ENCODE measurements at places on chromosomes 11 and 22.

GRCh38 chr11:46235777-46236688 is 41.4 kb upstream of the CREB3L1 start:
- no peak for DNase-seq

DNA sequence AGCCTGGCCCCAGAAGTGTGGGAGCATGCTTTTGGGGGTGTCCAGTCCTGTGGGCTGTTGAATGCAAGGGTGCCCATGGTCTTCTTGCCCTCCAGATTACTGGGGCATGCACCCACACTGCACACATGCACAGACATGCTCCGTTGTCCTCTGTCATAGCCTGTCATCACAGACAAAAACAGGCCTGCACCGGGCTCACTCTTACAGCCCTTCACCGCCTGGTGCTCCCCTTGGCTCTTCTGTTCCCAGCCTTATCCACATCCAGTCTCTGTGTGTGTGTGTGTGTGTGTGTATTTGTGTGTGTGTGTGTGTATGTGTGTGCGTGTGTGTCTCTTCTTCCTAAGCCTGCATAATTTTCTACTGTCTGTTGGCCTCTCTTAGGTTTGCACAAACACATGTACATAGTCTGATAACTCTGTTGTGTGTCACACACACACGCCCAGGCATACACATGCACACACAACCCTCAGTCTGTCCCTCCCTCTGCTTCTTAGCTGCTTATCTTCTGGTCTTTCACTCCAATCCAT is 23.4 kb upstream of the NECTIN1 start:
- no peak for DNase-seq

DNA sequence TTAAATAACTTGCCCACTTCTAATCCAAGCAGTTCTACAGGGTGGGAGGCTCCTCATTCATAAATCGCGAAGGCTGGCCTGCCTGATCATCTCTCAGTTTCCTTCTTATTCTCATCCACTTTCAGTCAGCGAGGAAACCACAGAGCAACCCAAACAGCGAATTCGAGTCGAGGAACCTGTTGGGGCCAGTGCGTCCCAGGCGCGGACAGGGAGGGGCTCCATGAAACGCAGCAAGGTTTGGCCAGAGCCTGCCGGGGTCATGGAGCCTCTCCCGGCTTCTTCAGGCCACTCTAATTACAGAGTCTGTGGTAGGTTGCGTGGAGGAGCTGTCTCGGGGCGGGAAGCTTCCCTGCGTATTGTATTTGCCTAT is 741 bp upstream of the NAV2 start:
- DNase-seq, result no peak

- DNase-seq, result no peak
Observed at GRCh38 chr11:116533186-116533825, 239.5 kb downstream of the BUD13 start.

DNA sequence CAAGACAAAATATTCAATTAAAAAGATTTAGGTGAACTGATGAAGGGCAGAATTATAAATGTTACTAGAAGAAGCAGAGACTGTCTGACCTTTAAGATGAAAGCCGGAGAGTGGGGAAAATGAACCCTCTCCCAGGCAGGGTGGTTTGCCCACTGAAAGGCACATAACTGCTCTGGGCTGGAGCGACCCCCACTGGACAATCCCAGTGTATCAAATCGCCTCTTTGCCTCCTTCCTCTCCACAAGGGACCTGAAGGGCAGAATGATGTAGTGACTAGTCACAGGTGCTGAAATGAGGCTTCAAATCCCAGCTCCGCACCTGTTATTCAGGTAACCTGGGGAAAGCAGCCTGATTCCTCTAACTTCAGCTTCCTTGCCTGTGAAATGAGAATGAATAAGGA is 69.0 kb downstream of the EFCAB6 start:
- no peak for DNase-seq

- DNase-seq, result no peak
Observed at GRCh38 chr22:25908212-25908611, 166.2 kb downstream of the MYO18B start.

- DNase-seq, result no peak
Observed at GRCh38 chr22:32482708-32483107, 8.1 kb downstream of the FBXO7 start.

- DNase-seq, result no peak
Observed at GRCh38 chr11:13691286-13691899, 22.9 kb downstream of the FAR1 start.

- DNase-seq, result no peak
Observed at GRCh38 chr22:24154826-24155225, 26.5 kb upstream of the SUSD2 start.

DNA sequence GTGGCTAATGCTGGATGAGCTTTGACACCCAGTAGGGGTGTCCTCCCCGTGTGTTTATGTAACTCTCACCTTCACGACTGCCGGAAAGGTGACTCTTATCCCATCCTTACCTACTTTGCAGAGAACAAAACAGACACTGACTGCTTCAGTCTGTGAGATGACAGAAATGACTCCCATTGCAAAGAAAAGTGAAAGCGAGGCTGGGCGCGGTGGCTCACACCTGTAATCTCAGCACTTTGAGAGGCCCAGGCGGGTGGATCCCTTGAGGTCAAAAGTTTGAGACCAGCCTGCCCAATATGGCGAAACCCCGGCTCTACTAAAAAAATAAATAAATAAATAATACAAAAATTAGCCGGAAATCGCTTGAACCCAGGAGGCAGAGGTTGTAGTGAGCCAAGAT is 106.4 kb upstream of the ANO1 start:
- no peak for DNase-seq

- no peak for DNase-seq
Observed at GRCh38 chr11:109854731-109855130, 238.5 kb upstream of the ZC3H12C start.

- peak; percentile 54 for DNase-seq
Observed at GRCh38 chr11:112590764-112591163, 330.1 kb upstream of the PLET1 start.

GRCh38 chr11:629237-629583 is 2.2 kb upstream of the SCT start:
- DNase-seq, result no peak

- no peak for DNase-seq
Observed at GRCh38 chr11:32527261-32528175, 56.1 kb upstream of the EIF3M start.

GRCh38 chr11:33835143-33835878 is 56.6 kb downstream of the LMO2 start:
- peak; percentile 61 for DNase-seq

DNA sequence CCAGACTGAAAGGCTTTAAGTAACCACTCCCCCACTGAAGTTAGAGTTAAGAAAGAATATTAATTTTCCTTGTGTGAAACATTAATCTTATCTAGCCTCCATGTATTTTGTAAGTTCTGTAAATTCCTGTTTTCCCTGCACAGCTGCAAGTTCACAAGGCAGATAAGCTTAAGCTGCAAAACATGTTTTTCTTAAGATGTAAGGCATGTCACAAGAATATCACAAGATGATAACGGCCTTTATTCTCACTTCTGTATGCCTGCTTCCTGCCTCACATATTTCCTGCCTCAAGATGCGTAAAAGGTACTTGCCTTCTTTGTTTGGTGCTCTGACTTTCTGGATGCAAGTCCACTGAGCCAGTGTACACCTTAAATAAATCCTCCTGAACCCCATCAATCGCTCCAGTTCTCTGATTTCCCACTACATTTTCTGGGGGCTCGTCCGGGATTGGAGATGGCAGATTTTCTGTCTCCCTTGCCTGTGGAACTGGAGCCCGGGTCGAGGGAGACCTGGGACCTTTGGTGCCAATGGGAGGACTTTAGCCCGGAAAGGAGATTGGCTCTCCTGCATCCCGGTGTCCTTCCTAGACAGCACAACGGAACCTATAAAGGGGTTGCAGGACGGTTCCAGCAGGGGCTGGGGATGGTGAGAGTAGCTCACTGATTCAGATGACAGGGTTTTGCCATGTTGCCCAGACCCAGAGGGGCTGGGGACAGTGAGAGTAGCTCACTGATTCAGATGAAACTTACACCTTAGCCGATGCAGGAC is 30.2 kb downstream of the PPARA start:
- DNase-seq, result no peak

GRCh38 chr11:96264364-96264763 is 78.6 kb downstream of the MAML2 start:
- DNase-seq, result no peak

- peak; percentile 47 for DNase-seq
Observed at GRCh38 chr11:67374571-67375281, 1.3 kb upstream of the CLCF1 start.

DNA sequence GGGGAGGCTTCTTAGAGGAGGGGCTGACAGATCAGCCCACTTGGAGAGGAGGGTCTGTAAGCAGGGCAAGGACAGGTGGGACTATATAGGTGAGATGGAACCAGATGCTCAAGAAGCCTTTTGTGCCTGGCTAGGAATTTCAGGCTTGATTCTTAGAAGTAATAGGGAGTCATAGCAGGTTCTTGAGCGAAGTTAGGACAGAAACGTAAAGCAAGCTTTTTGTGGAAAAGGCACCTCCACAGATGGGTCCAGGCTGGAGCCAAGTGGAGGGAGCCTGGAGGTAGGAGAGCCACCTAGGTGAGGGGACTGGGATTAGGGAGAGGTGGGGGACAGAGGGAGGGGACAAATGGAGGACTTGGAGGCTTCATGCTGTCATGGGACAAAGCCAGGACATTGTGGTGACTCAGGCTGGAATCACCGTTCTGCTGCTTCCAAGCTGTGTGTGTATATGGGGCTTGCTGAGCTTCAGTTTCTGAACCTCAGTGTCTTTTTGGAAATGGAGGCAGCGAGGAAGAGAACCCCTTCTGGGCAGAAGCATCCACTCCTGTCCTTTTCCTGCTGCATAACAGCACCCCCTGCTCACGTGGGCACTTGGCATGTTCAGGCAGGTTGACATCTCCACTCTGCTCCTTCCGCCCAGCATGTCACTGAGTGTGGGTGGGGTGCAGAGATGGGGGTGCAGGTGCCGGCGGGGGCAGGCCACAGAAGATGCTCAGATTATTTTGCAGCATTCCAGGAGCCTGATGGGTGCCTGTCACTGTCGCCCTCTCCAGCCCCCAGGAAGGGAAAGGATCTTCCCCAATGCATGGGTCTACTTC is 58.0 kb downstream of the MCM5 start:
- DNase-seq, result no peak

DNA sequence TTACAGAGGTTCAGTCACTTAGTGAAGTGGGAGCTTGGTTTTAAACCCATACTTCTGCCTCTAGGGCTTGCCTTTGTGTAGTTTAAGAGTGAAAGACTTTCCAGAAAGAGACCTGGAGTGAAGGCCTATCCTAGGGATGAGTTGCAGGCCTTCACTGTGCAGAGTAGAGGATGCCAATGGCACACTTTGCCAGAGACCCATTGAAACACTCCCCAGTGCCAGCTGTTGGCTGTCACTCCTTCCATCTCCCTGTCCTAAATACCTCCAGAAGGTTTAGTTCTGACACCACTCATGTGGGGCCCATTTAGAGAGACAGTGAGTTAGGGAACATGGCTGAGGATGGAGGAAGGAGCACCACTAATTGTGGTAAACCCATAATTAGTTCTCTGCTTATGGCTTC is 31.5 kb downstream of the NAV2 start:
- DNase-seq, result no peak

All from GM03348 (cell line).